Brain (organoid and tissue), 16 donors: ENCODE measurements at places on chromosomes 11 and 22.

DNA sequence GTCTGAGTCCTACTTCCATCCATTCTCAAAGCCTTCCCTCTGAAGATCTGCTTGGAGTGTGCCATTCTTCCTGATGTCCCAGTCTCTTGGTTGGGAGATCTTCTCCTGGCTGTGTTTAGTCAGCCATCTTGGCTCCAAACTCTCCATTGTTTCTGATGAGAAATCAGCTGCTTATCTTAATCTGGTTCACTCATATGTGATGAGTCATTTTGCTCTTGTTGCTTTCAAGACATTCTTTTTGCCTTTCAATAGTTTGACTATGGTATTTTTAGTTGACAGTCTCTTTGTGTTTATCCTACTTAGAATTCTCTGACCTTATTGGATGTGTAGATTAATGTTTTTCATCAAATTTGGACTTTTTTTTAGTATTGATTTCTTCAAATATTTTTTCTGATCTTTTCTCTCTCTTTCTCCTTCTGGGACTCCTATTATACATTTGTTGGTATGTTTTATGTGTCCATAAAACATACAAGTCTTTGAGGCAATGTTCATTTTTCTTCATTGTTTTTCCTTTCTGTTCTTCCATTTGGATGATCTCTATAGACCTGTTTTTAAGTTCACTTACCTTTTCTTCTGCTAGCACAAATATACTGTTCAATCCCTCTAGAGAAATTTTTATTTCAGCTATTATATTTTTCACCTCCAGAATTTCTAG lies 77.2 kb upstream of the CLPB start:
- no peak for DNase-seq

GRCh38 chr11:93532281-93532789 lies 10.9 kb downstream of the SMCO4 start:
- DNase-seq = no peak

- no peak for DNase-seq
Measured at GRCh38 chr22:41862530-41863266, 29.8 kb downstream of the SREBF2 start.

- DNase-seq = no peak
Measured at GRCh38 chr11:62345861-62346260, 8.6 kb downstream of the ASRGL1 start.

- no peak for DNase-seq
Measured at GRCh38 chr22:31477329-31477728, 12.3 kb downstream of the EIF4ENIF1 start.

GRCh38 chr11:99934008-99934407 lies 753.1 kb upstream of the ARHGAP42 start:
- DNase-seq = no peak

- DNase-seq = no peak
Measured at GRCh38 chr11:36296884-36297543, 926 bp downstream of the PRR5L start.

GRCh38 chr11:73151416-73151815 lies 9.3 kb upstream of the FCHSD2 start:
- DNase-seq = no peak

DNA sequence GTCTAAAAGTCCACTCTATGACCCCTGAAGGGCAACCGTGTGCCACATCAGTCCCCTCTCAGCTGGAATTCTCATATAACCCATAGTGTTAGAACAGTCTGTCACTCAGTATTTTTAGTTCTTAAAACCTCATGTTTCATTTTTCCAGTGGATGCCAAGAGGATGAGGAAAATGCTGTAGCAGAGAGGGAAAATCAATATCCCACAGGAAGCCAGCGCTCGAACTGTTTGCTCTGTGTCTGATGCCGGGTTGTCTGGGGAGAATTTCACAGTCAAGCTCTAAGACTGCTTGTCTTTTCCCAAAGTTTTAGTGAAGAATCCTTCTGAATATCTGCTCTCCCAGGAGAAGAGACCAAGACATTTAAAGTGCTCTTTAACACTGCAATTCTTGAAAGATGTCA lies 360.9 kb downstream of the OPCML start:
- DNase-seq = no peak

DNA sequence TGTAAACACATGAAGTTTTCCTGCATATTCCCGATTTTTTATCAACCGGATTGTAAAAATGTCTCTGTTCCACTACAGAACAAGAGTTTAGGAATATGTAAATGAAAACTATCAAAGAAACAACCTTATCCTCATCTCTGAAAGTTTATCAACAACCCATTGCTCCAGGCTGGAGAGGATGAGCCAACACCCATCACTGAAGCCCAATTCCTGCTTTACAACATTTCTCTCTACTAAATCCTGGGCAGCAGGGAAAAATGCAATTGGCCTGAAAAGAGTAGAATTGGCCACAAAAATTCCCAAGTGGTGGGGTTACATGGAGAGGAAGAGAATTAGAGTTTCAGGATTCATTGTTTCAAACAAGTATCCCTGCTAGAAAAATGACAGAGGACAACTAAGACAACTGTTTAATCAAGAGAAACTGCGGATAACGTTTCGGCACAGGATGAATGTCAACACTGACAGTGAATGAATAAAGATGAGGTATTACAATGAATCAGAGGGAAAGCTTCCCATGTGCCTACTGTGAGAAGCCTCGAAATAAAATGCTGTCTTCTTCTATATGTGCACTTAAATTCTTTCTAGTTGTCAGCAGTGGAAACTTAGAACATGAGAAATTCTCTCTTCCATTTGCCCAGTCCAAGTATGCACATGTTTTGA lies 317.3 kb upstream of the ANO3 start:
- no peak for DNase-seq
